ENCODE measurements at places on chromosomes 7 and 10.
A peak's percentile ranks its signal among the peaks of the same experiment; 100 is the strongest.

GRCh38 chr10:65319493-65319892, 1606.3 kb upstream of the LRRTM3 start:
- DNase-seq, result no peak

DNA sequence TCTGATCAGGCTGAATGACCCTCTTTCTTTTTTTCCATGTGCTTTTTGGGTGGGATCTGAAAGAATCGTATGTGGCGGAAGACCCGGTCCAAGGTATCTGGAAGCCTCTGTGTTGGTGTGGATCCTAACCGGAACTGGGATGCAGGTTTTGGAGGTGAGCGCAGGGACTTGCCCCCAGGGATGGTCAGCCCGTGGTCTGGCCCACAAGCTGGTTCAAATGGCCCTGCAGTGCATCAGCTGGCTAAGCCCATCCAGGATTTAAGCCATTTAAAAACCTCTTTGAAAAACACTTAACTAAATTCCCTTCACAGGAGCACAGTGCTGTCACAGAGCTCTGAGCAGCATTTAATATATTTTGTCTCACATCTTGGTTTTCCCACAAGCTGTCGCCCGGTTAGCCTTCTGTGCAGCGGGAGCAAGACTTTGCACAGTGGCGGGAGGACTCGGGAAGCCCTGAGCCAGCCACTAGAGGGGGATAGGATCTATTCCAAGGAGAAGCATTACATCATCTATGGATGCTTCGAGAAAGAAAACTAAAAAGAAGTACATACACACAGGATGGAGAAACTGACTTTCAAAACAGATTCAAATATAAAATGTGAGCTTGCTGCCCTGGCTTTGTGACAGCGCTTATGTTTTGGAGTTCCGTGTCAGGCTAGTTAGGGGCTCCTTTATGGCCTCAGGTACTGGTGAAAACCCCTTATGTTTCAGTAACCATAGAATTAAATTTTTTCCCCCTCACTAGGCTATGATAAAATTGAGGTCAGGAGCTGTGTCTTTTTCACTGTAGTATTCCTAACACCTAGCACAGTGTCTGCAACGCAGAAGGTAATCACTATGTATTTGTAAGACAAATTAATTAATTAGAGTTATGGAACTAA, 11.3 kb downstream of the CPA2 start:
- DNase-seq, result peak; percentile 59

- no peak for DNase-seq
These were observed 3.1 kb upstream of the ARPC1B start for GRCh38 chr7:99371376-99371920.

DNA sequence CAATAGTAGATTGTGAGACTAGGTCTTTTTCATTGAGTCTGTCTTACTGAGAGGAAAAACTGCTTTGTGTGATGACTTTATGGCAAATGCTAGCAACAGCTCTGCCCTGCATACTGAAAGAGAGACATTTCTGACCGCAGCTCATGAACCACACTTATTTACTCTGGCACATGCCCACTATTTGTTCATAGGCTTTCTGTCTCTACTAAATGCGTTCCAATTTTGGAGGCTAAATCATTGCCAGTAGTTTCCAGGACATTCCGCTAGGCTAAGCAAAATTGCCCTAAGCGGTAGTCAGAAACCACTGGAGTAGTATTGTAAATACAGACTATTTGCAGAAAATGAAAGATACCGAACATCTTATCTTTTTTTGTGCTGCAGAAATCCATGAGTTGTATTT, 55.6 kb upstream of the DLX6 start:
- peak; percentile 43 for DNase-seq

- no peak for DNase-seq
These were observed 551.8 kb upstream of the NRP1 start for GRCh38 chr10:33886299-33886698.

DNA sequence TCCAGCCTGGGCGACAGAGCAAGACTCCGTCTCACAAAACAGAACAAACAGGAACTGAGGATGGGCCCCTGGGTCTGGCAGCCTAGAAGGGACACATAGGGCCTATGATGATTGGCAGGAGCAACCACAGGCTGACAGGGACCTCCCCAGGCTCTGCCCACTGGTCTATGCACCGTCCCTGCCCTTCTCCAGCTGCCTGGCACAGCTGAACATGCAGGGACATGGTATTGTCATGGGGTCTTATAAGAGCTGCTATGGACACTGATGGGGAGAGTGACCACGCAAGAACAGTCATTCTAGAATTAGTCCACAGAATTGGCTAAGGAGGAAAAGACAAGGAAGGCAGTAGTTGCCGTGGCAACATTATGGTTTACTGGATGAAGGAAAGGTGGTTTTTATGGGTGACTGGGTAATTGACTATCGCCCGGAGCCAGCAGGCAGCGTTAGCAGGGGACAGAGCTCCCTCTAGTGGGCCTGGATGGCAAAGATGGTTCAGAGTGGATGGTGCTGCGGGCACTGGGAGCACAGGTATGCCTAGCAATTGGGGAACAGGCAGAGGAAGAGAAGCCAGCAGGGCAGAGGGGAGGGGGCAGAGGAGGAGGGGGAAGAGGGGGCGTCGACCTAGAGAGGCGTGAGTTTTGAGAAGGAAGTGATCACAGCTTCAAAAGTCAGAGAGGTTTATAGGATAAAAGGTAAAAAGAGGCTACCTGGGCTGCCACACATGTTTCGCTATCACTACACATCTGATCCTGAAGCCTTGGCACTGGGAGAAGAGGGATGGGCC, 7.8 kb upstream of the TRIM56 start:
- peak; percentile 75 for DNase-seq

- no peak for DNase-seq
These were observed 16.5 kb upstream of the AOC1 start for GRCh38 chr7:150835702-150836280.

DNA sequence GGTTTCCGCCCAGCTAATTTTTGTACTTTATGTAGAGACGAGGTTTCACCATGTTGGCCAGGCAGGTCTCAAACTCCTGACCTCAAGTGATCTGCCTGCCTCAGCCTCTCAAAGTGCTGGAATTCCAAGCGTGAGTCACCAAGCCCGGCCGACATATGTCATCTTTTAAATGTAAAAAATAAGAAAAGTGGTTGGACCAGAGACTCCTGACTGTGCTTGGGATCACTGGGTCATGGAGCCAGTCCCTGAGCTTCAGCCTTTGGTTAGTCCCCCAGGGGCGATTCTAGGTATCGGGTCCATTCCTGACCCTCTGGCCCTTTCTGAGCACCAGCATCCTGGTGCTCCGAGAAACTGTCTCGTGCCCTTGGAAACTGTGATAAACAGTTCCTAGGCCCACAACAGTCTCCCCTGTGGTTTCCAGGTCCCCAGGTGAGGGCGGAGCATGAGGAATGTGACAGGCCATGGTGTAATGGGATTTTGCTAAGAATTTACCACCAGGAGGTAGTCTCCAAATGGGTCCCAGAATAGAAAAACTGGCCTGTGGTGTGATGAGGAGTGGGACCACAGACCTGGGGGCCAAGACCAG, 32.8 kb downstream of the UBTD1 start:
- DNase-seq, result peak; percentile 62

DNA sequence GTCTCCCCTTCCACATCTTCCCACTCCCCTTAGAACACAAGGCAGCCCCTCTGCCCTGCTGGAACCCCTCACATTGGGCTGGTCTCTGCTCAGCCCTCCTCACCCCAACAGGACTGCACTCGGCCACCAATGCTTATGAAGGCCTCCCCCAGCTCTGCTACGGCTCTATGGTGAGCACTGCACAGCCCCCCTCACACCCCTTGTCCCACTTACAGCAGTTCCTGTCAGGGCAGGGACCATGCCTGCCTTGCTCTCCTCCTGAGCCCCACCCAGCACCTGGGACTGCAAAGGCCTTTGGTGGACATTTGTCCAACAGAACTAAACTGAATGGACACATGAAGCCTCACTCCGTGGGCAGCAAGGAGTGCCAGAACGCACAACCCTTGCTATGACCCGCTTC, 171.9 kb downstream of the GRID1 start:
- DNase-seq, result no peak

- DNase-seq, result no peak
These were observed 15.4 kb downstream of the INSIG1 start for GRCh38 chr7:155313096-155313495.

DNA sequence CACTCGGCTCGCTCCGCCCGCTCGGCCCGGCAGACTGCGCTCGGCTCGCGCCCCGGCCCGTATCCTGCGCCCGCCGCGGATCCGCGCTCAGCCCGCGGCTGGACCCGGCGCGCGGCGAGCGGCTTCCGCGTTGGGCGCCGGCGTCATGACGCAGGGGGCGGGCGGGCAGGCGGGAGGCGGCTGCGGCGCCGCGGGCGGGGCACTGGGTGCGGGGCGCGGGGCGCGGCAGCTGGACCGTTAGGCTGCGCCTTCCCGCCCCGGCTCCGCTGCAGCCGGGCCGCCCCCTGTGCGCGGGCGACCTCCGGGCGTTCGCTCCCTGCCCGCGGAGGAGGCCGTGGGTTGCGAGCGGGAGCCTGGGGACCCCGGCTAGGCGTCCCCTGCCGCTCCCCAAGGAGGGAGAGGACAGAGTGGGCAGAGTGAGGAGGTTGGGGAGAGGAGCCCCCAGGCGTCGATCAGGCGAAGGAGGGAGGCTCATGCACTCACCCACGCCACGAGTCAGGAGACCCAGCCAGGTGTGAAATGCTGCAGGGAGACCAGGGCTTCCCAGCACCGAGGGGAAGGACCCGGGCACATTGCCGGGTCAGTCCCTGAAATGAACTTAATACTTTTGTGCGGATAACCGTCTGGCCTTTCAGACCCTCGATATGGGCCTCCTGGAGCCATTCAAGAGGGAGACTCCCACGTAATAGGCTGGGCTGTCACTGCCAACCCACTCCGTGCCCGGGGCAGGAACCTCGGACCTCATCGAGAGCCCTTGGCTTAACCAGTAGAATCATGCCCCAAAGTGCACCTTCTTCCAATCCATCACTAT, at the start of gene PIP4K2A:
Gene PIP4K2A (minus strand): TSS at position 100 of the 811 bp plus-strand sequence. CDS start 252 bp downstream, outside the sequence.
- peak; percentile 21 for DNase-seq

GRCh38 chr10:70843776-70844489, 28.2 kb downstream of the SGPL1 start:
- no peak for DNase-seq

DNA sequence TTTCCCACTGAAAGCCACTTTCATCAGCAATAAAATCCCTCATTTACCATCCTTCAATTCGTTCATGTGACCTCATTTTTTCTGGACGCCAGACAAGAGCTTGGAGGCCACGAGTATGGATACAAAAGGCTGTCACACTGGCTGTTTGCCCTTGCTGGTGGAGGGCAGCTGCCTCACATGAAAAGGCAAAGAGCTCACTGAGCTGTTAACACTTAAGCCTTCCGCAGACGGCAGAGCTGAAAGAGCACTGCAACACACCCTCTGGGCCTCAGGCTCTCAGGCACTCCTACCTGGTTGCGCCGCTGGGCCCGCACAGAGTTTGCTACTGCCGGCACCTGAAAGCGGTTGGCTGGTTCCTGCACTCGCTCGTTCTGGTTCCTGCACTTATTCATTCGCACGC, 193.5 kb downstream of the CFTR start:
- DNase-seq, result no peak

DNA sequence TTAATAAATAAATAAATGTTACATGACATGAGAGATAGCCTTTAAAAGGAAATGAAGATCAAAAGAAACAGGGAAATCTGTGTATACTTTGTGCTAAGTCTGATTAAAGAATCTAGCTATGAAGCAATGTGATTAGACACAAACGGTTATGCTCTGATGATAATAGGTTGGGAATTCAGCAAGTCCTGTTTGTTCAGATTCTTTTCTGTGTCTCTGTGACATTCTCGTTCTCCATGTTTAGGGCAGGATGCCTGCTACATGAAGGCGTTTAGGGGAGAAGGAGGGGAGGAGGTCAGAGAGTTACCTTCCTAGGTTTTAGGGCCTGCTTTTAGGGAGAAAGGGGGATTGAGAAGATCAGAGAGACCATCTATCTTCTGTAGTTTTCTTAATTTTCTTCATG, 555.3 kb downstream of the DNAJB9 start:
- DNase-seq, result no peak

DNA sequence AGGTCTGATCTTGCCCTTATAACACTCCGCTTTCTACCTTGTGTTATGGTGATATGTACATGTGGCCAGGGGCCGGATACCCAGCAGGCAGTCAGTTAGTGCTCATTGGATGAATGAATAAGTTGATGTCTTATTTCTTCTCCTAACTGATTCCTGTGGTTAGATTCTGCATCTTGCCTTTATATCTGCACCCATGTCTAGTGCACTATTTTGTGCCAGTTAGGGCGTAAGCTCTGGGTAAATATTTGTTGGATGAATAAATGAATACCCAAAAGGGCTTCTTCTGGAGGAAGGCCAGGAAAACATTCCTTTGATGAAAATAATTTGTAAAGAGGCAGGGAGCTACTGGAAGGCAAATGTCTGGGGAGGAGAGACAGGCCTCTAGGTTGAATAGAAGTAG, 148.2 kb downstream of the CHN2 start:
- DNase-seq, result no peak

DNA sequence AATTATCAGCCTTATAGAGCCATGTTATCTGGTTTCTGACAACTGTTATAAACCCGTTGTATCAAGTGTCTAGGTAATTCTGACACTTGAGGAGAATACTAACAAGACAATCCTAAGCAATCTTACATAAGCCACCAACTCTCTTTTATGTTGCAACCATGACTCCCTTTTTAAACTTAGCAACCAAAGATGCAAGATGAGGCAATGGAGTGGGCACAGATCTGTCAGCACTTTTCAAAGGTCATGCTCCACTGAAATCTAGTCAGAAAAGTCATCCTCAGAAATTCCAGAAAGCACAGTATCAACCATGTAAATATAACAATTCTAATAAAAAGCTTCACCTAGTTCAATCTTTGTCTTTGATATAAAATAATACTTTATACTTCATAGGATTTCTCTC, 77.0 kb upstream of the SEMA3A start:
- DNase-seq, result no peak

- DNase-seq, result no peak
These were observed 153.2 kb downstream of the TCF7L2 start for GRCh38 chr10:113103131-113103840.

DNA sequence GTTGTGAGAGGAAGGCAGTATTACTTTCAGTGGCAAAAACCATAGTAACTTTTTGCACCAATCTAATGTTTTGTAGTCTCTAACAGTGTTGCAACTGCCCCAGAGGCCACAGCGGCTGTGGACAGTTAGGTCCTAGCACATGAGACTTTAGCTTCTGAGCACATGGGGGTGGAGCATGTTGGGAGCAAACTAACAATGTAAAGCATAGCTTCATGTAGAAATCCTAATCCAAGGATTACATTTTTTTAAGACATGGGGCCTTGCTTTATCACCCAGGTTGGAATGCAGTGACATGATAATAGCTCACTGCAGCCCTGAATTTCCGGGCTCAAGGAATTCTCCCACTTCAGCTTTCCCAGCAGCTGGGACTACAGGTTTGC, 49.0 kb downstream of the LAMB1 start:
- DNase-seq, result no peak

DNA sequence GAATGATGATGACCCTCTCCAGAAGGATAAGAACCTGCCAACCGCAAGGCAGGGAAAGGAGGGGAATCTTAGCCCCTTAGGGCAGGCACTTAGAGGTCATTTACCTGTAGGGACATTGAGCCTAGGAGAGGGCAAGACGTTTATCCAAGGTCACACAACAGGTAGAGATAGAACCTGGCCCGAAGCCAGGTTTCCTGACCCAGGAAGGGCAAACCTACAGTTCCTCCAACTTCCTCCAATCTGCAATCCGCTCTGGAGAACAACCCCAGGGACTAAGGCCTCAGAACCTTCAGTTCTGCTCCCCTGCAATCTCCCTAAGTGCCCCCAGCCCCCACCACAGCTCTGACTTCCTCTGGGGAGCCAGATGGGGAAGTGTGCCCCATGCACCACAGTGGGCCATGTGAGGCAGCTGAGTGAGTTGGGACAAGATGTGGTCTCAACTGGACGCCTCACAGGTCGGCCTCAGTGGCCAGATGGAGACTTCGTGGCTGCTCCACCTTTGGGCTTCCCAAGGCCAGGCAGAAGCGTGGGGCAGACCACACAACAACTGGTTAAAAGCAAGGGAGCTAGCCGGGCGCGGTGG, 1.4 kb upstream of the PSAP start:
- no peak for DNase-seq

Data from brain microvascular endothelial cell (primary cell).